ENCODE measurements at places on chromosomes 7 and 10.

- no peak for DNase-seq
These were observed 32.9 kb upstream of the SLF2 start for GRCh38 chr10:100879741-100880360.

DNA sequence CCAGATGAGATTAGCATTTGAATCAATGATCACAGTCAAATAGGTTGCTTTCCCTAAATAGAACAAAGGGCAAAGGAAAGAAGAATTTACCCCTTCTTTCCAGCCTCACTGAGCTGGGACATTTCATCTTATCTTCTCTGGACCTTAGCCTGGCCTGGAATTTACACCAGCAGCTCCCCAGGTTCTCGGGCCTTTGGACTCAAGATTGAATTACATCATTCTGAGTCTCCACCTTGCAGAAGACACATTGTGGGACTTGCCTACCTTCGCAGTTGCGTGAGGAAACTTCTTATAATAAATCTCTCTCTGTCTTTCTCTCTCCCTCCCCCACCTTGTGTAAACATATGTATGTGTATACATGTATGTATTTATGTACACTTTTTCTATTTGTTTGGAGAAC, 732.4 kb downstream of the IPMK start:
- DNase-seq, result no peak

GRCh38 chr10:29270883-29271282, 18.0 kb upstream of the LYZL1 start:
- no peak for DNase-seq

DNA sequence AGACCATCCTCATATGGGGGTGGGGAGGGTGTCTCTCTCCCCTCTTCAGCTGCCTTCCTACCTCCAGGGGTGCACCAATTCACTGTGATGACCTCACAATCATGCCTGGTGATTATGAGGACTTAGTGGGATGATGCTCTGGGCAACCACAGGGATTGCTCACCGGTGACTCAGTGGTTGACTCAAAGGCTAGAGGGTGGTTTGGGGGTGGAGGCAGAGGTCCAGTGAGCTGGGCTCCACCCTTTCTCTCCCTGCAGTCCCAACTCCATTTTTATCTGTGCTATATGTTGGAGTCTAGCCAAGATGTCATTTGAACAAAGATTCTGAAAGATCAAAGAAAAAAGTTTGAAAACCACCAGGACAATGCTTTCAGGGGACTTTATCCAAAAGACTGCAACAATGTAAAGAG, 286.9 kb downstream of the KCNMA1 start:
- DNase-seq, result no peak

DNA sequence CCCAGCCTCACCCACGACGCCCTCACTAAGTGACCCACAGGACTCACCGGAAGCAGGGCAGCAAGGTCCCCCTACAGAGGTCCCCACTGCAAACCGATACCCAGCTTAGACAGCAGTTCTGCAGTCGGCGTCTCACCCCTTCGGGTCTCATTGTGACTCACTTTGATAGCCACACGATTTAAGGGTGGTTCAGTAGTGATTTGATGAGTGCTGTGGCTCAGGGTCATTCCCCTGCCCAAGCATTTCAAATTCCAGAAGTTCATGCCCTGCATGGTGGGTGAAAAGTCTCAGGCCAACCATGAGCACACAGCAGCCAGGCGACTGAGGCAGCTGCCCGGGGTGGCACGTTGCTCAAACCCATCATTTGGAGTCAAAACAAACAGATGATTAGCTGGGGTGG, 93.2 kb downstream of the EGFR start:
- DNase-seq, result no peak

DNA sequence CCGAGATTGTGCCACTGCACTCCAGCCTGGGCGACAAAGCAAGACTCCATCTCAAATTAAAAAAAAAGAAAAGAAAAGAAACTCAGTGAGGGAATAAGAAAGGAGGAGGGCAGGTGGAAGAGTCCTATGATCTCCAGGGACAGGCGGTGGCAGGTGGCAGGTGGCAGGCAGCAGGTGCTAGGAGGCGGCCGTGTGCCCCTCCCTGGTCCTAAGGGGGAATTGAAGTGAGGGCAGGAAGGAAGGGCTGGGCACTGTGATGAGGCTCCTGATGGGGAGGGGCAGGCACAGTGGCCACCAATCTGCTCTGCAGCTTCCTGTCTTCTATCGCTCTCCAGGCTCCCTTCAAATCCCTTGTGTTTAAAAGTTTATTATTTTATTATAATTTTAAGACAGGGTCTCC, 41.2 kb upstream of the UBE3C start:
- DNase-seq, result no peak

- no peak for DNase-seq
These were observed 6.0 kb downstream of the WDR37 start for GRCh38 chr10:1061930-1062774.

- DNase-seq, result no peak
These were observed 178.0 kb downstream of the IPMK start for GRCh38 chr10:58089739-58090138.

DNA sequence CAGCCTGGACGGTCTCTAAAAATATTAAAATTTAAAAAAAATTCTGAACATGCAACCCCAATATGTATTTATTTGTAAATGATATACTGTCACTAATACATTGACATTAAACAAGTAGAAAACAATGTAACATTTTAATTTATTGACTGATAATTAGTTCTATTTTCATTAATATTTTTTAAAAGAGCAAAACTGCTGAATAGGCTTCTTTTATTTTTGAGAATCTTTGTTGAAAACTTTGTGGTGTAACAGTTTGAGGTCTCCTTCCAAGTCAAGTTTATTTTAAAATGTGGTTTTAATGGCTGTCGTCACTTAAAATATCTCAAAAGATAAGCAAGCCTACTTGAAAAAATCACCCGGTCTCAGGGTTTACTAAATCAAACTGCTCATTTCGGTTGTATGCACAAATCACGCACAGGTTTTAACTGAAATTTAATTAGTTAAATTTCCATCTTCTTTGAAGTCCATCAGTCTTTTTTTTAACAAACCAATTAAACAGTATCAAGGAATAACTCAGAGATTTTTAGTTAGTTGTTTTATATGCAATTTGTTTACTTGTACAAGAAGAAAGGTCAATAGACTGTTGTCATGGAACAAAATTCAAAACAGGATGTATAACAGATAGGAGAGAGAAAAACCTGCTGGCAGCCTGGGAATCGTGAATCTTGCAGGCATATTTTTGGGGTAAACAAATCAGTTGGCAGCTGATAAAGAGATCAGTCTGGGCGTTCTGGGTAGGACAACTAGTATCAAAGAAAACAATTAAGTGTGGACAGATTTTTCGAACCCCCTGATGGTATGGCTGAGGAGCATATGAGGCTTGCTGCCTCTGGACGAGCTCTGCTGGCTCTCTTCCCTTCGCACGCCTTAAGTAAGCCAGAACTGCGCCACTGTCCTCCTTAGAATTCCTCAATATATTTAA, 9.7 kb upstream of the EDRF1 start:
- DNase-seq, result no peak
